Naive thymus-derived CD4-positive, alpha-beta T cell (primary cell): ENCODE measurements at places on chromosomes 12 and 14. TPM values are rescaled to one million over a fixed set of nuclear protein-coding genes. Genes with fewer than 3 reads are reported as not detected.

Gene LRRC43
- total RNA-seq = 0.40 TPM

Gene SMCO2
- total RNA-seq = not detected

Gene KITLG
- 0.24 TPM for total RNA-seq

Gene RNASE7
- total RNA-seq = not detected

Gene CSAD
- 69.1 TPM for total RNA-seq

Gene DPF3
- 0.49 TPM for total RNA-seq

Gene TSPAN8
- not detected for total RNA-seq

Gene RD3L
- not detected for total RNA-seq

Gene C1QL4
- not detected for total RNA-seq

Gene CLEC6A
- not detected for total RNA-seq

Gene PLBD1
- not detected in 2 replicates for total RNA-seq

Gene UBC
- total RNA-seq = 913 TPM

DNA sequence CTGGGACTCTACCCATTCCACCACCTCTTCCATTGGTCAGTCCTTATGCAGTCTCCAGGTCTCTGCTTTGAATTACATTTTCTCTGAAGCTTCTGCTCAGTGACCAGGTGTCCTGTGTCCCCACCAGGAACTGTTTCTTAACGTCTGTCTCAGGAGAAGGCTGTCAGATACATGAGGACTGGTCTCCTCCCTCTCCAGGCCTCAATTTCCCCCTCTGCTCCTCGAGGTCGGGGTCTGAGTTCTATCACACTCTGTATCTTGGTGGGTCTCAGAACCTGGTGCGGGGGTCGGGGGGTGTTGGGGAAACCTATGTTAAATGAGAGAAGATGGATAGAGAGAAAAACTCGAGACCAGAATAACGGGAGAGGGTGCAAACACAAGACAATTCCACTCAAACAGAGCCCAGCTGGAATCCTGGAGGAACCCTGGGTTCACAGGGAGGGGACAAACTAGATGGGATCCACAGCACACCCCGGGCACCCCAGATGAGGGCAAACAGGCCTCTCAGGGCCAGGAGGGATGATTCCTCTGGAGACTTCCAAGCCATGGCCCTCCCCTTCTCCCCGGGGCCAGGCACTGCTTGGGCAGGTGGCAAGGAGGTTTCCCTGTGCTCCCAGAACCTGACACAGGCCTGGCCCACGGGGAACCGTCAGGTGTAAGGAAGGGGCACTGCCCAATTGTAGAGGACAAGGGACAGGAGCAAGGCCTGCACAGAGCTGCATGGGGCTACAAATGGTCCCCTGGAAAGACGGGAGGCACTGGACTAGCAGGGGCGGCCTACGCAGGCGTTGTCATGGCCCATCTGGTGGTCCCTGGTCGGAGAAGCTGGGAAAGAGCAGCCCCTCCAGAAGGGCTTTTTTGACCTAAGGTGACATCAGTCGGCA lies 313.2 kb upstream of the DIO3 start:
- no peak for DNase-seq

- DNase-seq = no peak
Measured at GRCh38 chr14:89249065-89249695, 167.9 kb downstream of the FOXN3 start.

DNA sequence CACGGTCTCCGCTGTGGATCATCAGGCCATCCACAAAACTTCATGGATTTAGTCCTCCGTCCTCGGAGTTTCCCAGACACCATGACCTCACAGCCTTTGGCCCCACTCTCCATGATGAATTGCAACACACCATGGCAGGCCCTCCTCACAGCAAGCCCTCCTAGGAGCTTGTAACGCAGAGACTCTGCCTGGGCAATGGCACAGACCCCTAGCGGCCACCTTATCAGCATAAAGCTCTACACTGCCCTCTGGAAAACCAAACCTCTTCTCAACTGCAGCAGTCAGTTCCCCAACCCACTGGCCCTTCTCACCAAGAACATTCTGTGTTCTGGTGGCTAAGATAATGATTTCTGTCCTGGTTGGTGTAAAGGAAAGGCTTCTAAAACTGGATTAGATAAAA lies 238.4 kb upstream of the USP15 start:
- DNase-seq = no peak

- no peak for DNase-seq
Measured at GRCh38 chr12:131795690-131796410, 32.3 kb upstream of the MMP17 start.

- DNase-seq = no peak
Measured at GRCh38 chr12:126212824-126213223, 1147.6 kb downstream of the AACS start.

DNA sequence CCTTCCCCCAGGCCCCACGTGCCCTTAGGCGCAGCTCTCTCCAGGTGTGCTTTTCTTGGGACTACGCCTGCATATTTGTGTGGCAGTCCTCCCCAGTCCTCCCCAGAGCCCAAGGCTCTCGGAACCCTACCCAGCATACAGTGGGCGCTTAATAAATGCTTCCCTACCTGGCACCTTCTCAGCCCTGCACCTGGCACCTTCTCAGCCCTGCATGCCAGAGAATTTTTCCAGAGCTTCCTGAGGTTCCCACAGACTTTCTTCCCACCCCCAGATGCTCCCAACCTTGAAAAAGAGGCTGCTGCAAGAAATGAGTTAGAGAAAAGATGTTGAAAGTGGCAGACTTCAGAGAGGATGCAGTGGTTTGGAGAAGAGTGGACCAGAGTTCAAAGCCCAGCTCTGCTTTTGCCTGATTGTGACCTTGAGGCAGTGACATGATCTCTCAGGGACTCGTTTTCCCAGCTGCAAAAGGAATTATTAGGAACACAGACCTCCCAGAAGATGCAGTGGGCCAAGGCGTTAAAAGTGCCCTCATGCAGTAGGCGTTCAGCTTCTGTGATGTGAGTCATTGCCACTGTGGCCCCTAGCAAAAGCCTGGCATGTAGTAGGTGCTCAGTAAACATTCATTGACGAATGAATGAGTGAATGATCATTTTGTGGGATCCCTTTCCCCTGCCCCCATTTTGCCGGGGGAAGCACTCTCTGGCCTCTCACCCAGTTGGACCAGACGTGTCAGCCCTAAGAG lies 167.2 kb downstream of the PHETA1 start:
- no peak for DNase-seq

GRCh38 chr12:42468341-42468821 lies 121.2 kb downstream of the PRICKLE1 start:
- no peak for DNase-seq

DNA sequence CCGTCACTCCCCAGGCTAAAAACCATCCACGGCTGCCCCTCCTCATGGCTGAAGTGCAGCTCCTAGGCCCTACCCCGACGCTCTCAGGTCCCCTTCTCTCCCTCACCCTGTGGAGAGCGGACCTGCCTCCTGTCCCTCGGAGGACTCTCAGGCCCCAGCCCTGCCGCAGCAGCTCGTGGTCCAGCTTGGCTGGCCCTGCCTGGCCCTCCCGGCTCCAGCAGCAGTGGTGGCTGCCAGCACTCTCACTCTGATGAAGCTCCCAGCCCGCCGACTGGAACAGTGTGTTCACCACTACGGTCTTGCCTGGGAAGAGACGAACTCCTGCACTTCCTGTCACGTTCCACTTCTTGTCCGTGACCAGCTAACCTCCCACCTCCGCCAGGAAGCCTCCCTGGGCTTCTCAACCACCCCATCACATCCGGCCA lies 11.1 kb downstream of the BAG5 start:
- no peak for DNase-seq

- DNase-seq = no peak
Measured at GRCh38 chr12:88037770-88038169, 8.6 kb upstream of the C12orf50 start.

- DNase-seq = no peak
Measured at GRCh38 chr14:69260190-69260860, 367 bp downstream of the GALNT16 start.

- DNase-seq = no peak
Measured at GRCh38 chr12:23950775-23951451, 1.4 kb upstream of the SOX5 start.

DNA sequence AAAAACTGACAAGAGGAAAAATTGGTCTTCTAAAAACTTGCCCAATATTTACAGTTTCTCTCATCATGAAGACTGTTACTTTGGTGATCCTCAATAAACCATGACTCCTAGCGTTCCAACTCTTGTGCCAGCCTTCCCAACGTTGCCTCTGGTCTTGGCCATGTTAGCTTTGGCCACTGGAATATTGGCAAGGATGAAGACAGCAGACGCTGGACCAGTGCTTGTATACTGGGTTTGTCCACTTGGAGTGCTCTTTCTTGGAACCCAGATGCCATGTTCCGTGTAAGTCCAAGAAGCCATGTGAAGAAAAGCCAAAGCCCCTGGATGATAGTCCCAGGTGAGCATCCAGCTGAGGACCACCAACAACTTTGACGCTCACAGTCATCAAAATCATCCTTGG lies 379.6 kb downstream of the NUAK1 start:
- DNase-seq = no peak

DNA sequence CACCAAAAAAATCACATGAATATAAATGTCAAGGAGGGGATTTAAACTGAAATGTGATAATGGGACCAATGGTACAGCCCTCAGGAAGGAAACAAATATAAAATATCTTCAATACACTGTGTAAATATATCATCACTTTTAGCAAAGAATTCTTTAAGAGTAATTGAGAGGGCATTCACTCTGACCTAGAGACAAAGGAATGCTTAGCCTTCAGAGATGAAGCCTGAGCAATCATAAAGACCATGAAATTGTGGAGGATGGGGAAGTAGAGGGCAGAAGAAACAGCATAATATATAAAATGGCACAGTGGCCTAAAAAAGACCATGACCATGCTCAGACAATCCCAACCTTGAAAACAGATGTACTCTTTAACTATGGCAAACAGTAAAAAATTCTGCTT lies 20.4 kb downstream of the YAF2 start:
- DNase-seq = no peak

DNA sequence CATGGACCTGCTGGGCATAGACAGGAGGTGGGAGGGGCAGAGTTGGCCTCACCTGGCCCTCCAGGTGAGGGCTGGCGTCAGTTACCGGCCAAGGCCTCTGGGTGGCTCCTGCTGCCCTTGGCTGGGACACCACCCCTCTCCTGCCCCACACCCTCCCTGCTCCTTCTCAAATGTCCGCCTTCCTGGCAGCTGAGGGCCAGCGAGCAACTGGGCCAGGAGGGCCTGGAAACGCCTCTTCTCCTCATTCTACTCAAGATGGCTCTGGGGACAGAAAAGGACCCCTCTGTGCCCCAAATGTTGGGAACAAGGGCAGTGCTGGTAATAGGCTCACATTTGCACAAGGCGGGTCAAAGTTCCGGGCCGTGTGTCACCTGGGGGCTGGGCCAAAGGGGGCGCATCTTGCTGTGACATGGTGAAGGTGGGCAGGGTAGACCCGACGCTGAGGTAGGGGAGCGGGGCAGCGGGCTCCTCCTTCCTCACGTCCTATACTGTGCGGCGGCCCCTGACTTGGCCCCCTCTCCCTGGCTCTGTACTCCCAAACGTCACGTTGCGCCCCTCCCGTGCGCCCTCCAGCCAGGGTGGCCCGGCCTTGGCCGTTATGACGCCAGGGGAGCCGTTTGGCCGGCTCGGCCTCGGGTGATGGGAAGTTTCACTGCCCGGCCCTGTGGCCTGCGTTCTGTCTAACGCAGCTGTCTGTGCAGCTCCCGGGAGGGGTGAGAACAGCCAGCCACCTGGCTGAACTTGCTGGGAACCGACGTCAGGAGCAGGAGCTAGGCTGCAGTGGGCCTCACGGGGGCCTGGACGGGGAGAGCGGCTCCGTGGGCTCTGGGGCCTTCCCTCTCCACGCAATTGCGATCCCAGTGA lies 18.0 kb upstream of the DLK1 start:
- no peak for DNase-seq

- DNase-seq = no peak
Measured at GRCh38 chr12:109827566-109828550, 5.3 kb downstream of the TRPV4 start.

DNA sequence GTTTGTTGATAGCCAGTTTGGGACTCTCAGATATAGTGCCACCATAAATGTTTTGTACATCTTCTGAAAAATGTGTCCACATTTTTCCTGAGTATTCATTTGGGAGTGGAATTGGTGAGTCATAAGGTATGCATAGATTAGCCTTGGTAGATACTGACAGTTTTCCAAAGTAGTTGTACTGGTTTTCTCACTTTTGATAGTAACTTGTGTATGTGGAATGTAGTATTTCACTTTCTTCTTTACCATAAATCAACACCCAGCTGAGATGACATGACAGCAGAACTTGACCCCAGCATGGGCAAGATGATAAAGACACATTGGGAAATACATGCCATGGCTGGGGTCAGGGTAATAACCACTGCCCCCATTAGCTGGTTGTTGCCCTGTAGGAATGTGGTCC lies 5.4 kb downstream of the FBXW8 start:
- DNase-seq = no peak

GRCh38 chr12:47686645-47687240 lies 19.1 kb downstream of the RPAP3 start:
- peak; percentile 43 for DNase-seq

- no peak for DNase-seq
Measured at GRCh38 chr12:124422570-124423523, 128.0 kb downstream of the RFLNA start.

GRCh38 chr14:103343164-103343879 lies 9.3 kb downstream of the EIF5 start:
- no peak for DNase-seq

DNA sequence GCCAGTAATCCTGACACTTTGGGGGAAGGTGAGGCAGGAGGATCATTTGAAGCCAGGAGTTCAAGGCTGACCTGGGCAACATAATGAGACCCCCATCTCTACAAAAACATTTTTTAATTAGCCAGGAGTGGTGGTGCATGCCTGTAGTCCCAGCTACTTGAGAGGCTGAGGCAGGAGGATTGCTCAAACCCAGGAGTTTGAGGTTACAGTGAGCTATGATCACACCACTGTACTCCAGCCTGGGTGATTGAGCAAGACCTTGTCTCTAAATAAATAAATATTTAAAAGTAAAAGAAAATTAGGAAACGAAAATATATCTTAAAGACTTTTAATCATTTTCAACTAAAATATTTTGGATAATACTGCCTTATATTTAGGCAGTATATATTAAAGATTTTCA lies 25.9 kb downstream of the CKB start:
- no peak for DNase-seq

- DNase-seq = no peak
Measured at GRCh38 chr14:38286452-38286851, 30.6 kb upstream of the CLEC14A start.
